ENCODE measurements at places on chromosomes 5 and 9.

- DNase-seq, result no peak
Observed at GRCh38 chr5:75365740-75366139, 28.7 kb downstream of the HMGCR start.

DNA sequence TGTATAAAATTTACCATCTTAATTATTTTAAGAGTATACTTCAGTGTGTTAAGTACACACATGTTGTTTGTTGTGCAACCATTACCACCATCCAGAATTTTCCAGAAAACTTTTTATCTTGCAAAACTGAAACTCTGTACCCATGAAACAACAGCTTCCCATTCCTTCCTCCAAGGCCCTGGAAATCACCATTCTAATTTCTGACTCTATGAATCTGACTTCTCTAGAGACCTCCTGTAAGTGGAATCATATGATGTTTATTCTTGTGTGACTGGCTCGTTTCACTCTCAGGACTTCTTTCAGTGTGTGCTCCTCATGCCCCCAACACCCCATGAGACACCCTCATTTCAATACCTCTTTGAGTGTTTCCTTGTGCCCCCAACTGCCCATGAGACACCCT lies 60.4 kb upstream of the COL15A1 start:
- DNase-seq, result no peak

GRCh38 chr5:91643797-91644196 lies 260.7 kb upstream of the ARRDC3 start:
- DNase-seq, result no peak

DNA sequence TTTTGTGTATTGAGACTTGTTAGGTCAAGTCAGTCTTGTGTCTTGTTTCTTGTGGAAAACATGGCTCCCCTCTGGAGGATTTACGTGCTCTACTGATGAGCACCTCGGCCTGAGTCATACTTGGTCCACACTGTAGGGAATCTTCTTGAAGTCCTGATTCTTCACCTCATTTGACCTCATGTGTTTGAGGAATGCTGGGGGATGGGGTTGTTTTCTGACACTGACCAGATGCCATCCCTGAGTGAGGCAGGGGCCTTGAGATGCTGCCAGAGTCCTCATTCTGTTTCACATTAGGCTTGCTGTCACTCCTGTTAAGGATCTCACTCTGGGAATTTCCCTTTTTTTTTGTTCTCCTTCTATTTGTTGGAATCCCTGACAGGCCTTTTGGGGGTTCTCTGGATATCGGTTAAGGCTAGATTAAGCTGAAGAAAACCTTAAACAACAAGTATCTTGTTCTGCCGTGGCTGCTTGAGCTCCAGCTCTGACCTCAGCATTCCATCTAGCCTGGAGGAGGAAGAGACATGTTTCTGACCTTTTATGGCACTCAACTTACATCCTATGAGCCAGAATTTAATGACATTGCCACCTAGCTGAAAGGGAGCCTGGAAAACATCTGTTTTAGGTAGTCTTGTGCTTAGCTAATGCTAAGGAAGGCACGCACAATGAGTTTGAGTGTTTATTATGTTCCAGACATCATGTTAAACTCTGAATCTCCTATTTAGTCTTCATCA lies 20.6 kb downstream of the TCOF1 start:
- no peak for DNase-seq

DNA sequence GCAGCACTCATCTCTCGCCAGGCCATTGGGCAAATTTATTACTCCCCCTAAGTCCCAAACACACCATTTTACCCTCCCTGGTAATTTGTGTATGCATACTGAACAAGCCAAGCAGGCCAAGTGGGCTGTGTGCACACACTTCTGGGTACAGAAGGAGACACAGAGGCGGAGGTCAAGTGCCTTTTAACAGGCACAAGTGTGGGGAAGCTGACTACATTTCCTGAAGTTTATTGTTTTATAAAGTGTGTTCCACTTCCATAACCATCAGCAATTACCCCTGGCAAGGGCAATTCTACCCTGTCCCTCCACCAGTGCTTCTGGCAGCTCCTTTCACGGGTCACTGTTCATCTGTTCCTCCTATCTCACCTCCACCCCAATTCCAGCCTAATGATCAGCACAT lies 93.9 kb downstream of the SETX start:
- DNase-seq, result no peak

All from liver (tissue), 10 donors.